ENCODE measurements at places on chromosomes 1 and 21.
A peak's percentile ranks its signal among the peaks of the same experiment; 100 is the strongest.

DNA sequence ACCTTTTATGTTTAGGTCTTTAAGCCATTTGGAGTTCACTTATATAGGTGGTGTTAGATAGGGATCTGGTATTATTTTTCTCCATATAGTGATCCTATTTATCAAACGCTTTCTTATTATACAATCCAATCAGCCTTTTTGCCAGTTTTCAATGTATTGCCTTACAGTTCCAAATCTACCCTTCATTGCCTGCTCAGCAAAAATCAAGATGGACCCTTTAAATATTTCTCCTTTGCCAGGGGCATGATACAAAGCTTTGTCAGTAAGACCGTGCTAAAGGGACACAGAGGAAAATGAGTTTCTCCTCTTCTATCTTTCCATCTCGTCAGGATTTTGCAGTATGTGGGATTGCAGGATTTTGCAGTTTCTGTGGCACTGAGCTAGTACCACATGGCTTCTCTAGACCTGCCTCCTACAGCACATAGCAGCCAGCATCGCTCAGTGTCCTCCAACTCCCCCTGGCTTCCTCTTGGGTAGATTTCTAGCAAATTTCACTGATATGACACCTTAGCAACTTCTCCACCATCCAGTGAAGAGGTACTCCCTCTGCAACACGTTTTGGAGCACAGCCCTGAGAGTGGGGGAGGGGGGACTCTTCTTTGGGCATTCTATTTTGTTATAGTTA, 22.5 kb upstream of the CAP1 start:
- no peak for DNase-seq

DNA sequence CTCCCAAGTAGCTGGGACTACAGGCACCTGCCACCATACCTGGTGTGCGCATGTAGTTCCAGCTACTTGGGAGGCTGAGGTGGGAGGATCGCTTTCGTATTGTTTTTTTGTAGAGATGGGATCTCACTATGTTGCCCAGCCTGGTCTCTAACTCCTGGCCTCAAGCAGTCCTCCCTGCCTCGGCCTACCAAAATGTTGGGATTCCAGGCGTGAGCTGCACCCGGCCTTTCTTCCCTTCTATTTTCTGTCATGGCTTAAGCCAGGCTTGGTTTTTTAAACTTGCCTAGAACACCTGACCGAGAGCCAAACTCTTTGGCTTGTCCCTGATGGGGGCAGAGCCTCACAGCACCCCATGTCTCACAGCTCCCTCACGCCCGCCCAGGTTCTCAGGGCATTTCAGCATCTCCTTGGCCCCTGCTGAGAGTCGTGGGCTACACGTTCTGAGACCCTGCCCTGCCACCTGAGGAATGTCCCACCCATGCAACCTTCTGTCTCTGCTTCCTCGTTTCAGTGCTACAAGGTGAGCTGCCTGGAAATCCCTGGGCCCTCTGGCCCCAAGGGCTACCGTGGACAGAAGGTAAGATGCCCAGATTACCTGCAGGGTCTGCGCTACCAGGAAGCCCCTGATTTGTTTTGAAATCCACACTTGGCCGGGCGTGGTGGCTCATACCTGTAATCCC, 15.7 kb downstream of the COL6A2 start:
- peak; percentile 19 for DNase-seq

DNA sequence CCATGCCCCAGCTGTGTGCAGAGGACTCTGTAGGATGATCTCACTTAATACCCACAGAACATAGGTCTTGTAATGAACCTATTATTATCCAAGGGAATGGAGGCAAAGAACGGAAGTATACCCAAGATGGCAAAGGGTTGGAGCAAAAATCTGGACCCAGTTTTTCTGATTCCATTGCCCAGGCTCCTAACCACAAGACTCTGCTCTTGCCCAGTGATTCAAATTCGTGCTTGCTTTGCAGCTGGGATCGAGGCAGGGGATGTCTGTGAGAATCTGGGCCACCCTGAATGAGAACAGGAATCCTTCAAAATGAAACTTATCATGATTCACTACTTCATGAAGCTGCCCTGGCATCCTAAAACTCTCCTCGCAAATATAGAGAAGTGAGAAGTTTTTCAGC, 97.5 kb upstream of the KCNJ6 start:
- no peak for DNase-seq

- no peak for DNase-seq
Measured at GRCh38 chr1:173333581-173333980, 126.5 kb upstream of the TNFSF4 start.

DNA sequence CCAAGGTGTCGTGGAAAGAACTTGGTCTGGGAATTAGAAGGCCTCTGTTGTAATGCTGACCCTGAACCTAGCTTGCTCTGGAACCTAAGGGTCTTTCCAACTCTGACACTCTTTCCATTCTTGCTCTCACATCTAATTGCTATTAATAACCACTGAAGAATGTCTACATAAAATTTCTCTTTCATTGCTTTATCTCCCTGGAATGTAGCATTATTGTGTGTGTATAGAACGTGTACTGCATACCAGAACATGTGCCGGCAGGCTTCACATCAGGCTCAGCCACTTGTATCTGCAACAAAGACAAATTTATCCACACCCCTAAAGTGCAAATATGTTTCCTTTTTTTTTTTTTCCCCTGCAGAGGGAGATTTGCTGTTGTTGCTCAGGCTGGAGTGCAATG, 13.9 kb upstream of the LAX1 start:
- no peak for DNase-seq

- DNase-seq, result peak; percentile 77
Measured at GRCh38 chr1:20792196-20792595, 5.1 kb upstream of the HP1BP3 start.

DNA sequence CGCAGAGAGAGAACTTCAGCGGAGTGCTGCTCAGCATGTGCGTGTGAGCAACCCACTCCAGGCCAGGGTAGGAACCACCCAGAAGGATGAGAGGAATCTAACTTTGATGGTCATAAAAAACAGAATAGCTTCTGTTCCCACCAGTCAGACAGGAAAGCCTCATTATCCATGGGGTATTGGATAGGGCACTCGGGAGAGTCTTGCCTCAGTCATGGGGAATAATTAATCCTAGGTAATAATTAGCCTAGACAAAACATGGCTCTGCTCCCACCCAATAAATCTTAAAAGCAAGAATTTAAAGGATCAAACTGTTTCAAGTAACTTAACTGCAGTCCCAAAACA, 35.3 kb downstream of the LDLRAD1 start:
- DNase-seq, result no peak

GRCh38 chr1:226939438-226940028, 561 bp upstream of the COQ8A start:
- DNase-seq, result no peak

DNA sequence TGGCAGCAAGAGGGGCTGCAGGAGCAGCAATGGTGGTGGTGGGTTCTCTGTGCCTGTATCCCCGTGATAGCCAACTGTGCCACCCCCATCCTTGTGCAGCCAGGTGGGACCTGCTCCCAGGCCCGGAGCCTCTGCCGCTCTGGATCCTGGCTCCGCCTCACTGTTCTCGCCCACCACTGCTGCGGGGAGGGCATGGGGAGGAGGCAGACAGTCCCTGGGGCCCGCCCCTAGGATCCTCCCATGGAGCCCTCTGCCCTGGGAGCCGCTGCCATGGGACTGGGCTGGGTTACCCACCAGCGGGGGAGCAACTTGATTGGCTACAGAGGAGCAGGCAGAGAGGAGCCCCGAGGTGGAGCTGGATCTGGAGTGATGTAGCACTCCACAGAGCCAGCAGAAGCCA, 31.6 kb downstream of the CD1D start:
- no peak for DNase-seq

GRCh38 chr1:151047591-151047924, at the start of gene C1orf56:
C1orf56 (plus strand) TSS chr1:151047751; CDS start chr1:151047848, 97 bp downstream.
- DNase-seq, result peak; percentile 83

DNA sequence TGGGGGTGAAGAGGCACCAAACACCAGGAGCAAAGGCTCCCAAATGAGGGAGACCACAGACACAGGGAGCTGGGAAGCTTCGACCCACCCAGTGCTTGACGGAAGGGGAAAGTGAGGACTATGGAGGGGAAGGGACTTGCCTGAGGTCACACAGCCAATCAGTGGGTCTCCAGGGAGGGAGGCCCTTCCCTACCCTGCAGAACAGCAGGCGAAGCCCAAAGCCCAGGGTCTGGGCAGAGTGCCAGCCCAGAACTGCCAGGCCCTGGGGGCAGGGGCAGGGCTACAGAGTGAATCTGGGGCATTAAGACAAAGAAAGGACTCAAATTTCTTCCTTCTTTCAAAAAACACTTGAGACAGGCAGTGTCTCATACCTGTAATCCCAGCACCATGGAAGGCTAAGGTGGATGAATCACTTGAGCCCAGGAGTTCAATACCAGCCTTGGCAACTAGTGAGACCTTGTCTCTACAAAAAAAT, 45.5 kb upstream of the ECE1 start:
- DNase-seq, result no peak

DNA sequence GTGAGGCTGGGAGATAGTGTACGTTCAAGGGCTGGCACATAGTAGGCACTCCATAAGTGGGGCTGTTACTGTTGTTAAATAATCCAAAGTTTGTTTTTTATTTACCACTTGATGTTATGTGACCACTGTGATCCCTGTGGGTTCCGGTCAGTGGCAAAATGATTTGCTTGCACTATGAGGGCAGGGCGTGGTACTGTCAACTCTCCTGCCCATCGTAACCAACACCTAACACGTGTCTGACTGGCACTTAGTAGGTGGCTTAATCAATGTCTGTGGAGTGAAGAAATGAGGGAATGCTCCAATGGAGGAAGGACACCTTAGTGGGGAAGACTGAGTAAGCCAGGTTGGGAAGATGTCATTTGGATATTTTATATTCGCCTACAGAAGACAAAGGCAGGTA, 14.6 kb downstream of the ADORA1 start:
- no peak for DNase-seq

DNA sequence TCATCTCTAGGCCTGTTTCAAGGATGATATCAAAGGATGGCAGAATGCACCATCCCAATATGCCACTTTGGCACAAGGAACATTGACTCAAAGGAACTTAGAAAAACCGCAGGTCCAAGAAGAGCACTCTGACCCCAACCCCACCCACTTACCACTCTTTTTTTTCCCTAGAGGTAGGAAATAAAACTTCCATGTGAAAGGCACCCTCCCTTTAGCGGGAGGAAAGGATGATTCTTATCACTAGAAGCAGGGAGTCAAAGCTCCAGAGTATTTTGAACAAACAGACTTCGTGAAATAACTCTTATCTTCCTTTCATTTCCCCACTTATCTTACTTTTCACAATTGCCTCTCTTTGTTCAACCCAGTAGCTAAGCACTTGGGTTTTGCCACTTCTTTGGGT, 22.2 kb downstream of the PSMG1 start:
- no peak for DNase-seq

DNA sequence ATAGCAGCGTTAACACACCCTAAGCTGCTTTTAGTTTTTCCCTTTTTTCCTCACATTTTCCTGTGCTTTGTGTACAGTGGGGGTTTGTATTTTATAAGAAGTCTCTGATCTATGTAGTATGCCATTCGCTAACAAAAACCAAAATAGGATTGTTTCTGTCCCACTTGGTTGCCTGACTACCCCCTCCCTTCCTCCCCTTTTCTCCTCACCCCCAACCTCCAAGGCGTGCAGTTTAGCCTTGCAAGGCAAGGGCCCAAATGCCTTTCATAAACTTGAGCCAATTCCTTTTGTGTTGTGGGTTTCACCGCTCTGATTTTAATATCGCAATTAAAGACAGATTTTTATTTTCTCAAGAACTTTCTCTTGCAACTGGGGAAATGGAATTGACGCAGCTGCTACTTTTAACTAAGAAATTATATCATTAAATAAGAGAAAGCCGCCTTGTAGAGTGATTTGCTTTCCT, 276.9 kb downstream of the TM2D1 start:
- no peak for DNase-seq

- DNase-seq, result peak; percentile 85
Measured at GRCh38 chr1:203440771-203441170, 34.8 kb upstream of the PRELP start.

GRCh38 chr1:111471012-111471411, 2.8 kb upstream of the C1orf162 start:
- no peak for DNase-seq

DNA sequence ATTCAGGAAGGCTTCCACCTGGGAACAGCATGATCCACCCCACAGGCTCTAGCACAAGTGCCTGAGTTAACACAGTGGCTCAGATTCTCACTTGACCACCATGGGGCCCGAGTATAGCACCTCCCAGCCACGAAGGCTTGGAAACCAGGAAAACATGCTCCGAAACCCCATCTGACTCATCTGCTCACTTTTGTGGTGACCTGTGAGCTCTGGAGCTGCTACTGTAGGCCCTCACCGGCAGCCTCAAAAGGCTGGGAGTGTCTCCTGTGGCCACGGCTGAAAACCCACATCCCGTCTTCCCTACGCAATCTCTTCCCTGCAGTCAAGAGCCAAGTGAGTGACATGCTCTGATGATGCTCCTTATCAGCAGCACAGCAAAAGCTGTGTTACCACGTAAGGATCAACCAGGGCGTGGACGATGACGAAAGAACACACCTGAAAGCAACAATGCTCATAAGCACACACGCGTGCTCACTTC, 81.4 kb downstream of the TGFBR3 start:
- DNase-seq, result peak; percentile 34

DNA sequence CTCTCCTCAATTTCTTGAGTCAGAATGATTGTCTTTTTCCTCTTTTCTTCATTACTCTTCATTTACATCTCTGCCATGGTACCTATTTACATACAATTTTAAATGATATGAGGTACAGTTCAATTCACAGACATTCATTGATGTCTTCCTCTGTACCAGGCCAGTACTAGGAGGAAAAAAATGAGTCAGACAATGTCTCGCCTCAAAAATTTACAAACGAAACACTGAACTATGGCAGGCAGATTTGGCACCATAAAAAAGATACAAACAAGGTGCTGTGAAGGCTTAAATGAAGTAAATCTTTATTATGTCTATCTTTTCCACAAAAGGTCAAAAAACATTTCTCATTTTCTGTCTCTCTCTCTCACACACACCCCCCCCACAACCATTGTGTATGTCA, 71.0 kb downstream of the RGS13 start:
- DNase-seq, result no peak

DNA sequence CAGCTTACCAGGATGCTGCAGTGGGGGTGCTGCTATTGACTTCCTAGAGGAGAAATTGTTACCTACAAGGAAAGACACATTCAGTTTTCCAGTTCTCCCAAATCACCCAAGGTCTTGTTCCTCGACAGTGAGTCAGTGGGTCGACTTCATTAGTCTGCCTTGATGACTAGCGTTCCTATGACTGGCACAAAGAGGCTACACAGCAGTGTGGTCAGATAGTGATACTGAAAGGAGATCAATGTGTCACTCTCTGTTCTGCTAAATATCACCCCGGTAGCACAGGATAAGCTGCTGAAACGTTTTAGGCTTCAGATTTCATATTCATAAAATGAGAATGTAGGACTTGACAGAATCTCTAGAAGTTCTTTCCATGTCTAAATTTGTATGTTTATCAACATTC, 357.4 kb downstream of the LMX1A start:
- DNase-seq, result no peak
